NCI-H1930 (cell line): ENCODE measurements at places on chromosomes 6 and 20.

DNA sequence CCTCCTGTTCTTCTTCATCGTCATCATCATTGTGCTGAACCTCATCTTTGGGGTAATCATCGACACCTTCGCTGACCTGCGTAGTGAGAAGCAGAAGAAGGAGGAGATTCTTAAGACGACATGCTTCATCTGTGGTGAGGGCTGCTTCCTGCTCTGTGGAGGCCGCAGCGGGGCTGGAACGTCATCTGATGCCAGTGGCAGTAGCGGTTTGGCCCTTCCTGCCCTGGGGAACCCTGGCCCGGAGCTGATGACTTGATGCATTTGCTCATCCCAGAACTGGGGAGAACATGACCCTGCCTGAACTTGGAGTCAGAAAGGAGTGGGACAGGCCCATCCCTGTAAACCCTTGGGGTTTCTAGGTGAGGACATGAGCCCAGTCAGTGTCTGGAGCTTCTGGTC lies 18.7 kb downstream of the UQCC2 start:
- DNase-seq, result no peak

DNA sequence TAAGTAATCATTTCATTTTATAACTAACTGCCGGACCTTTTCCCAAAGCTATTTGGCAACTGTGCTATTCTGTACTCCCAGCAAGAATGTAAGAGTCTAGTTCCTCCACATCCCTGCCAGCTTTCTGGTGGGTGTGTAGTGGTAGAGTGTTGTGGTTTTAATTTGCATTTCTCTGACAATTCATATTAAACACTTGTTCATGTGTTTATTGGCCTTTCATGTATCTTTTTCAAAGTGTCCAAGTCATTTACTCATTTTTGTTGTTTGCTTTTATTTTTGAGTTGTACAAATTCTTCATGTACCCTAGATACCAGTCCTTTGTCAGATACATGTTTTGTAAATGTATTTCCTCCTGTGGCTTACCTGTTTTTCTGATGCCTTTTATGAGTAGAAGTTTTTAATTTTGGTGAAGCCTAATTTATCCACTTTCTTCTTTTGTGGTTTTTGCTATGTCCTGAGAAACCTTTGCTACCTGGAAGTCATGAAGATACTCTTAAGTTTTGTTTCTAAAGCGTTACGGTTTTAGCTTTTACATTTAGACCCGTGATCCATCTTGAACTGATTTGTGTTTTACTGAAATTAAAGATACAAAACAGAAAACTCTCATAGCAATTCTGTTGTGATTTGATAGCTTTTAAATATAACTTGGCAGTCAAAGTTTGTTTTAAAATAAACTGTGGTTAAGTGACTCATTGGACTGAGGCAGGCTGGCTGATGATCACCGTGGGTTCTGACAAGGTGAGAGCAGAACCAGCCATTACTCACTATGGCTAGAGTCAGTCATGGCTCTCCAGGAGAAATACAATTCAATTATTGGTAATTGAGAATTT lies 8.0 kb downstream of the MYLIP start:
- DNase-seq, result no peak

DNA sequence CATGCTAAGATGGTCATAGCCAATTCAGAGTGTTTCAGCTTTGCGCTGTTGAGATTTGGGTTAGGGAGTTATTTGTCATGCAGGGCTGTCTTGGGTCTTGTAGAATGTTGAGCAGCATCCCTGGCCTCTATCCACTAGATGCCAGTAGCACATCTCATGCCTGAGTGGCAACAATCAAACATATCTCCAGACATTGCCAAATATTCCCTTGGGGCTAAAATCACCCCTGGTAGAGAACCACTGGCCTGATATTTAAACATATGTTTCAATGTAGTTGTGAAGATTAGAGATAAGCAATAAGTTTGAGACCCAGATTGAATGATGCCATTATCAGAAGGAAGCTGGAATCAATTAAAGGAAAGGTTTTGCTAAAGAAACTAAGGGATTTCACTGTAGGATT lies 463.3 kb downstream of the DOK5 start:
- DNase-seq, result no peak

DNA sequence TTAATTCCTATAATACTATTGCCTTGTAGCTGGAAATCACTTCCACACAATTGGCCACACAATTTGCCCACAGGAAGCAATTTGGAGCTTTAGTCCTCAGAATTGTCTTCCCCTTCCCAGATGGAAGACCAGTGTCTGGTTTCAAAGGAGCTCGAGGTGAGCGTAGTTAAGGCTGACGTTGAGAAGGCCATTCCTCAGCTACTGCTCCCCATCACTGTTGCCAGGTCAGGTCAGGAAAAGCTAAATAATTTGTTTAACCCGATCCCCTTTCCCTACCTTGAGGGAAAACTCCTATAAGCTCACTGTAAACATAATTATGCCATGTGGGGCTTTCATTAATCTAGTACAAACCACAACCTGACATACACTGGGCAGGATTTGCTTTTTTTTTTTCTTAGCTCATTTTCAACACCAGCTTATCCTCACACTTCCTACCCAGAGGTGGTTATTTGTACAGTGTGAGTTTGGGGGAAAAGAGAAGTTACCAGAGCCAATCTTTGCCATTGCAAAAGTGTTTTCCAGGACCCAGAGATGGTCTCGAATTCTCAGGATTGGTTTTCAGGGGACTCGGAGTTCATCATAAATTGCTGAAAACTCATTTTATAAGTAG lies 242.7 kb downstream of the CLIC5 start:
- DNase-seq, result no peak
